Urinary bladder (tissue), 4 donors: ENCODE measurements at places on chromosomes 1 and 21. TPM values are rescaled to one million over a fixed set of nuclear protein-coding genes. Genes with fewer than 3 reads are reported as not detected.

Gene SPRR2G
- not detected for total RNA-seq

Gene CD244
- 0.21 TPM for total RNA-seq

Gene PGLYRP3
- not detected for total RNA-seq

Gene ZNF683
- total RNA-seq: not detected

Gene SELL
- 5.1 TPM for total RNA-seq

Gene LCE6A
- not detected for total RNA-seq

Gene ACTRT2
- not detected for total RNA-seq

Gene SLC25A34
- 0.90 TPM for total RNA-seq

DNA sequence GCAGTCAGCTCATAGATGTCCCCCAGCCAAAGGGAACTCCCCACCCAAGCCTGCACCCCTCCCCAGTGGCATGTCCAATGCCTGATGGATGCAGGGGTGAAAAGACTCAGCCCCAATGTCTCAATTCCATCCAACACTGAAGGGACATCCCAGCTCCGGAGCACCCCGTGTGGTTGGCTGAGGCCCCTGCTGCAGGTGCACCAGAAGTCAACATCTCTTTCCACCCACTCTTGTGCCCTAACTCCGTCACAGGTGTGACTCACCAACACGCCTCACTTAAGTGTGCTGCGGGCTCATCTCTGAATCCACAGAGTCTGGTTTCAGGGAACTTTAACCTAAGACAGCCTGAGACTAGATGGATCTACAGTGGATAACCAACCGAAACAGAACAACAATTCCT, 40.9 kb upstream of the ZBTB18 start:
- DNase-seq: no peak

GRCh38 chr1:29240986-29241385, 4.7 kb downstream of the PTPRU start:
- DNase-seq: no peak

GRCh38 chr1:209646558-209646957, 5.7 kb downstream of the LAMB3 start:
- no peak for DNase-seq

- DNase-seq: no peak
These were observed 18.6 kb downstream of the LURAP1 start for GRCh38 chr1:46221749-46222148.

DNA sequence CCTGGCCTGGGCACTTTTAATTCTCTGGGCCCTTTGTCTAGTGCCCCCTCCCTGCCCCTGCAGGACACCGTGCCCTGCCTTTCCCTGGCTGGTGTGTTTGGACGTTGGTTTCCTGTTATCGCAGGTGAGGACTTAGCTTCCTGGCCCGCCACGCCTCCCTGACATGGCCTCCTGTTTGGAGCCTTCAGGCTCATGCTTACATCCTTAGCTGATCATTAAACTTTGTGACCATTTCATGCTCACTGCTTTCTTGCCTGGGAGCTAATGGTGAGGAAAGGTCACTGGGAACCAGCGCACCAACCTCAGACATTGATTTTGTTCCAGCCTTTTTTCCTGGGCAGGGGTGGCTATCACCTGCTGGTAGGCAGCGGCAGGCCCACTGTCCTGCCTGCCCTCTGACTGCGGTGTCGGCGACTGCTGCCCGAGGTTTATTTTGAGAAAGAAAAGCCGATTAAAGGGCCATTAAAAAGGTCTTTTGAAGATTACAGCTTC, 3.7 kb downstream of the PFKL start:
- no peak for DNase-seq

GRCh38 chr21:32096411-32096810, 182.4 kb downstream of the MIS18A start:
- no peak for DNase-seq

GRCh38 chr1:156828400-156829124, 11.9 kb upstream of the SH2D2A start:
- no peak for DNase-seq

GRCh38 chr1:27560268-27561123, 43.4 kb downstream of the AHDC1 start:
- DNase-seq: no peak

DNA sequence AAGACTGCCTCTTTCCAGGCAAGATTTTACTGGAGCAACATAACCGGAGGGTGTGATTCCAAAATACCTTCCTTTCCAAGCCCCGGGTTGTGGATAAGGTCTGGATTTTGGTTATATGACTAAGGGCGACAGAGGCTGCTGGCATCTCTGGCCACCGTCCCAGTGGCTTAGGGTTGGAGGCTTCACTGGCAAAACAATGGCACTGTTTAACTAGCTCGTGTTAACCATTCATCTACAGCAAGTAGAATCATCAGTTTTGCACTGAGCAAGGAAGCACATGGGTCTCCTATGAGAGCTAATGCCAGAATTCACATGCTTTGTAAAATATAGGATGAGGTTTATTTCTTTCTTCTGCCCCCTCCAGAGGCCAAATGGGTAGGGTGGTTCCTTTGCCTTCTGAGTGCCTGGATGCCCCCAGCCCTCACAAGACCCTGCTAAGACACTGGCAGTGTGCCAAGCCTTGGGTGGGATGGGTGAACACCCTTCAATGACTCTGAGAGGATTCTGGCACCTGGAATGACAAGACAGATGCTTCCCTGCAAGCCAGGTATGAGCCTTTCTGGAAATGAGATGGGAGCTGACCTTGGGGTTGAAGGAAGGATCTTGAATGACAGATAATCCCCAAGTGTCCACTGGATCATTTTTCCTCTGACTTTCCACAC, 36.8 kb downstream of the DHCR24 start:
- no peak for DNase-seq

GRCh38 chr1:2583331-2583791, 3.2 kb upstream of the PRXL2B start:
- no peak for DNase-seq

DNA sequence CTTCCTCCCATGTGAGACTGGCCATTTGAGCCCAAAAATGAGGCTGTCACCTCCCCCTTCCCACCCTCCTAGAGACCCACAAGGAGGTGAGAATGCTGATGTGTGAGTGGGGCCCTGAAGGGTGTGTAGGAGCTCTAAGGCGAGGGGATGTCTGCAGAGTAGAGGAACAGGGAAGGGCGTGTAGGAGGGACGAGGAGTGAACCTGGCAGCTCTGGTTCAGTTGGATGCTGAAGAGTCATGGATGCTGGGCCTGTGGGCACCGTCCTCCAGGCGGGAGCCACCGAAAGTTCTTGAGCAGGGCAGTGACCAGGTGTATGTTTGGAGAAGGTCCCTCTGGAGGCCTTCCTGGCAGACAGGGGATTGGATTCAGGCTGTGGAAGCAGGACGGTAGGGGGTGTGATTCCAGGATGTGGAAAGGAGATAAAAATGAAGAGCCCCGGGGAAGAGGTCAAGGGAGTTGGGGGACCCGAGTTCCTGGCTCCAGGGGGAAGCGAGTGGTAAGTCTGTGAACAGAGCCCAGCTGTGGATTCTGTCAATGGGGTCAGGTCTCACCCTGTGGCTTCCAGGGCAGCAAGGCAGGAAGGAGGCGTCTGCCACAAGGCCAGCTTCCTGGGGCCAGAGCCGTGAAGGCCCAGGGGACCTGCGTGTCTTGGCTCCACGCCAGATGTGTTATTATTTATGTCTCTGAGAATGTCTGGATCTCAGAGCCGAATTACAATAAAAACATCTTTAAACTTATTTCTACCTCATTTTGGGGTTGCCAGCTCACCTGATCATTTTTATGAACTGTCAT, 7.9 kb downstream of the SAMD11 start:
- DNase-seq: no peak

DNA sequence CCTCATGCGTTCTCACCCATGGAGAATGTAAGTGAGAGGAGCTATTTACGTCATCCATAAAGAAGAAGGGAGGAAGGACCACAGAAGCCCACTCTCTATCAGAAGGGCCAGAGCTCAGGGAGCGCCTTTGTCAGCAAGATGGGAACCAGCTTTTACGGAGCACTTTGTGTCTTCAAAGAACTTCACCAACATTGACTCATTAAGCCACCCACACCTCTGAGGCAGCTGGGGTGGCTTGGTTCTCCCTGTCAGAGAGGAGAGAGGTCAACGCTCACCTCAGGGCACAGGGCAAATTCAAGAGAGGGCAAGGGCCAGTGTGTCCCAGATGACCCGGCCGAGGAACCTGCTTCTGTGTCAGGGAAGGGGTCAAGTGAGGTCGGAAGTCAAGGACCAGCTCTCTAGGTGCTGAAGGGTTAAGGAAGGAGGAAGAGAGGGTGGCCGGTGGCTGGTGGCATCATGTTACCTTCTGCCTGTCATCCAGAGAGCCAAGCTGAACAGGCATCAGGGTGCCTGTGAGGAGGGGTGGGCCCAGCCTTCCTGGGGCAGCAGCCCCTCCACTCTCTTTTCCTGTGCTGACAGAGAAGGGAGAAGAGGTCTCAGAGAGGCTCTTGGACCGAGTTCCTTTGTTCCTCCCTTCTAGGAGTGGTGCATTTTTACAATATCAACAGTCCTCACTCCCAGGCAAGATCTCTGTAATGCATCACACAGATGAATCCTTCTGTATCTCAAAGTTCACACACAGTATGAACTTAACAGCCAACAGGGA, 109.0 kb downstream of the ETS2 start:
- DNase-seq: no peak

DNA sequence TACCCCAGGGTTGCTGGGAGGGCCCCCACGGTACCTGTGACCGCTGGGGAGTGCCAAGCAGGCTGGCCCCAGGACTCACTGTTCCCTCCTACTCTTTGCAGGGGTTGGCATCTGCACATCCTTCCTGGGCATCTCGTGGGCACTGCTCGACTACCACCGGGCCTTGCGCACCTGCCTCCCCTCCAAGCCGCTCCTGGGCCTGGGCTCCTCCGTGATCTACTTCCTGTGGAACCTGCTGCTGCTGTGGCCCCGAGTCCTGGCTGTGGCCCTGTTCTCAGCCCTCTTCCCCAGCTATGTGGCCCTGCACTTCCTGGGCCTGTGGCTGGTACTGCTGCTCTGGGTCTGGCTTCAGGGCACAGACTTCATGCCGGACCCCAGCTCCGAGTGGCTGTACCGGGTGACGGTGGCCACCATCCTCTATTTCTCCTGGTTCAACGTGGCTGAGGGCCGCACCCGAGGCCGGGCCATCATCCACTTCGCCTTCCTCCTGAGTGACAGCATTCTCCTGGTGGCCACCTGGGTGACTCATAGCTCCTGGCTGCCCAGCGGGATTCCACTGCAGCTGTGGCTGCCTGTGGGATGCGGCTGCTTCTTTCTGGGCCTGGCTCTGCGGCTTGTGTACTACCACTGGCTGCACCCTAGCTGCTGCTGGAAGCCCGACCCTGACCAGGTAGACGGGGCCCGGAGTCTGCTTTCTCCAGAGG, 6.8 kb downstream of the XKR8 start:
- DNase-seq: no peak

- no peak for DNase-seq
These were observed 360.4 kb downstream of the MATN1 start for GRCh38 chr1:30363031-30363430.

DNA sequence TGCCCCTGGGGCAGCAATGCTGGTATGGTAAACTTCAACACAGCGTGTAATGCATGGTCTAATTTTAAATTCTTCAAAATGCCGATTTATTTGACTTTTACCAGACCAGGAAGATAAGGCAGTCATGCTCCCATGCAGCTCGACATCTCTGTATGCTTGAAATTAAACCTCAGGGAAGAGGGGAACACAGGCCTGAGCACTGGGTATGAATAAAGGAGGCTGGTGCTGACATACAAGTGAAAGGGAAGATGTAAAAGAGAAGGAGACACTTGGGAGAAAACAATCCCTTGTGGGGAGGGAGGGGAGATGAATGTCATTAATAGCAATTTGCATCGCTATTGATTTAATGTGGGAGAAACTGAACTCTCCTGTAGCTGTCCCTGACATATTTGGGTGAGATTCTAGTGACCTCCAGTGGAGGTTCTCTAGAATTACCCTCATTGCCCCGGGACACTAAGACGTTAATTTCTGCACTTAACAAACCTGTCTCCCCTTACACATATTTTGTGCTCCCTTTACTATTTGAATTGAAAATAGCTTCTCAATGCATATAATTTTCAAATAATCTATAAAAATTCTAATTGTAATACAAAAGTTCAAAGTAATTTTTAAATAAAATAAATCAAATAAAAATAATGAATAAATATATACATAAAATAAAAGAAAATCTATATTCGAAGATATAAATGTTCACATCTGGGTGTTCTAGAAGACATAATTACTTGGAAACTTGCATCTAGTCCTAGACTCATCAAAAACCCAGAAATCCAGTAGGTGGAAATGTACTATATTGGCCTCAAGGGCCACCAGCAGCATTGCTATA, 283.1 kb downstream of the LMX1A start:
- no peak for DNase-seq

DNA sequence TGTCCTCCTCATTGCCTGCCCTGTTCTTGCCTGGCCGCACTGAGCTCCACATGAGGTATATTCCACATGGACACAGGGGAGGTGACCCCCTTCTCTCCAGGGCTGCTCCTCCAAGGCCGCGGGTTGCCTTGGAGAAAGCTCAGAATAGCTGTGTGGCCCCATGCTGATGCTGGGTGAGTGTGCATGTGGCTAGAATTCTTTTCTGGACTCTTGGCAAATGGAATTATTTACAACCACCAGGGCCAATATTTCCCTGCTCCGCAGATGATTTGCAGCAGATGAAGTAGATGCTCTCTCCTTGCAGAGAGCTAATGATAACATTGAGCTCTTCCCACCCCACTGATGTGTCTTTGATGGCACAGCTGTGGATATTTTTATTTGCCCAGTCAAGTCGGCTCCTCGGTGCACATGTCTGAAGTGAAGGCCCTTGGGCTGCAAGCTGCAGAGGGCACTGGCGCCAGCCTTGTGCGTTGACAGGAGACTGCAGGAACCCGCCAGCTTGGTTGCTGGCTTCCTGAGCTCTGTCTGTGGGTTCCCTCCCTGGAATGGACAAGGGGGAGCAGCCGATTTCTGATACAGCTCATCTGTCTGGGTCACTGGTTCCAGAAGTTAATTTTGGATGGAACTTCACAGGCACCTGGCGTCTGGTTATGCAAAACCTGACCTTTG, 404.7 kb upstream of the VAMP3 start:
- DNase-seq: no peak

DNA sequence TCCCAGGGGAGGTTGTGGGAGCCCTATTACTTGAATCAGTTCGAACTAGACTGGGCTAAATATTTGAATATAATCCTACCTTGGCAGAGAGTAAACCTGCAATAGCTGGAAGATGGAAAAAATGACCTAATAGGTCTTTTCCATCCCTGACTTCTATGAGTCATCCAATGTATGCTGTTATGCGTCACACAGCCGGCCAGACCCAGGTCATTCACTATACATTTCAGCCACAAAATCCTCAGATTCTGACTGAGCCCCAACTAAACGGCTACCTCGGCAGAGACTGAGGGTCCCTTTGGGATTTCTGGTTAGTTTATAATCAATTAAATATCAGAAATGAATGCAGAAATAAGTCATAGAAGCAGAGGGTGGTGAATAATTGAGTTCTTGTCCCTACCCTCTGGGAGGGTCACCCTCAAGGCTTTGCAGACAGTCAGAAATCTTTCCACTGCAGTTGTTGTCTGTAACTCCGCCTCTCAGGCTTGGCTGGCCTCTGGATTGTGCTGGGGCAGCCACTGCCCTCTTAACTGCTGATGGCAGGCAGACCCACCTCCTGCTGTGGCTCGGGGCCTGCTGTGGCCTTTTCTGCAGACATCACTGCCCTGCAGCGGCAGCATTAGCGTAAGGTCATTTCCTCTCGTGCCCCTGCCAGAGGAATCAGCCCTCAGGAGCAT, 240.5 kb downstream of the TGFB2 start:
- no peak for DNase-seq
